Astrocyte (in vitro differentiated cells and primary cell): ENCODE measurements at places on chromosomes 6 and 20.
A peak's percentile ranks its signal among the peaks of the same experiment; 100 is the strongest.

GRCh38 chr6:105675715-105676397, 273.0 kb upstream of the PREP start:
- peak; percentile 97 for DNase-seq
- H3K4me3 ChIP-seq: no peak overlapping the region

DNA sequence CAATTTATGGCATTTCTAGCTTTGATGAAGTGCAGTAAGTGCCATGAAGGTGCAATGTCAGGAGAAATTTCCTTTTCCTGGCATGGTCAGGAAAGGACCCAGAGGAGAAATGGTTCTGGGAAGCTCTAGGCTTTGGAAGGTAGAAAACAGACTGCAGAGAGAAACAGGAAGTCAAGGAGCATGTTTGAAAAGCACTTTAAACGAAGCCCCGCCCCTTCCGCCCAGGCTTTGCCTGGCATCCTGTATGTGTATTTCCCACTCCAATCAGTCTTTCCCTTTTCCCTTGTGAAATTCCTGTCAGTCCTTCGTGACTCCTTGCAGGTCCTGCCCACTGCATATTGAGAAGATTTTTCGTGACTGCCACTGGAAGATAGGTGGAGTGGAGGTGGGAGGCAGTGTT, 320.9 kb upstream of the SASH1 start:
- no peaks in the 10 kb centered on the region for H3K4me1 ChIP-seq
- H3K27ac ChIP-seq: no peak overlapping the region
- no peak for DNase-seq
- no peaks in the 10 kb centered on the region for H3K36me3 ChIP-seq

DNA sequence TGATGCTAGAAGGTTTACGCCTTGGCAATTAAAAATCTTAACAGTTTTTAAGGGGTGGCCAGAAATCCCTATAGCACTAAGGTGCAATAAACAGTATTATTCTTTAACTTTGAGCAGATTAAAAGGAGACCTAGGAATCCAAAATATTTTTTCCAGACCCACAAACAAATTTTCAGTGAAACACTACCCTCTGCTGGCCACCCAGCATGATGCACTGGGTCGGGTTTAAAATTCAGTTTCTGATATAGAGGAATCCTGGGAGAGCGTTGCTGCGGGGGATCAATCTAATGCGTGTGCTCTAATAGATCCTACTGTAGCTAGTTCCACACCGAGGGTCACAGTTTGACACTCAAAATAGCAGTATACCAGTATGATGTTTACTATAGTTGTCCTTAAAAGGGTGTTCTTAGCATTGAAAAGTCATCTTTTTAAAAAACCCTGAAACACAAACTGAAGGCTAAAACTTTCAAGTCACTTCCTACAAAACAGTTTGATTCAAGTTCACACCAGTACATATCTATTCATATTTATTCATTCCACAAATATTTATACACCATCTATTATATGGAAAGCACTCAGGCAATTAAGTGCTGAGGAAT, 10.2 kb downstream of the UBE3D start:
- H3K4me1 ChIP-seq: no peaks in the 10 kb centered on the region
- no peak overlapping the region for H3K4me3 ChIP-seq
- no peak for DNase-seq
- H3K27ac ChIP-seq: no peak overlapping the region
- no peaks in the 10 kb centered on the region for H3K27me3 ChIP-seq

DNA sequence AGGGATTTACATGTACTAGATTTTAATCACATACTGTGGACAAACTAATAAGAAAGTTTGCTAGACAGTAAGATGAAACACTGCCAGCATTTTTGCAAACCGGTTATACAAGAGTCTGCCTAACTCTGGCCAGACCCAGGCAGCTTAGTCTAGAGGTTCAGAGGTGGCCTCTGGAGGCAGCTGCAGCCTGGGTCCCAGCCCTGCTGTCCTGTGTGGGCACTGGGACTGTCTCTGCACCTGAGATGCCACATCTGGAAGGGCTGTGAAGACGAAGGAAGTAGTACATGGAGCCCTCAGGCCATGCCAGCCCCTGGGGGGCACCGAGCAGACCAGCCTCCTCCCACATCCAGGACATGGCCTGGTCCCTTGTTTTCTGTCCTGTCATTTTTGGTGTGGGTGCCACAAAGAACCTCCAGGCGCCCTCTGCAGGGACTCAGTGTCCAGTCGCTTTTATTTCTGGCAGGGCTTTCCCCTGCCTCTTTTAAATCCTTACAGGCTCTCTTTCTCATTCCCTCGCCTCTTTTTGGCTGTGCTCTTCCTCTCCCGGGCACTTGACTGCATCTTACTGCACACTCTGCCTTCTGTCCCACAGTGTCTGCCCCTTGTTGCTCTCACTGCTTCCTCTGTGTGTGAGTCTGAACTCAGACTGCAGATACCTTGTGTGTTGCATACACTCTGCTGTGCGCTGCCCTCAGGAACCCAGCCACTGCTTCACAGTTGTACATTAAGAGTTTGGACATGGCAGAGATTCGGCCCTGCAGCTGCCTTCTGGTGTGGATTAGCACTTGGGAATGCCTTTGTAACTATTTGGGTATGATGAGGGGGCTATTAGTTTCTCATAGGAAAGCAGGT, 216.7 kb downstream of the ZDHHC14 start:
- H3K27me3 ChIP-seq: no peaks in the 10 kb centered on the region
- no peak overlapping the region for H3K27ac ChIP-seq

- H3K36me3 ChIP-seq: peaks cover 11% of the 10 kb centered on the region
- H3K27ac ChIP-seq: peak overlapping the region; percentile 64
- DNase-seq: peak; percentile 18
- peak overlapping the region; percentile 79 for H3K4me3 ChIP-seq
- peaks cover 30% of the 10 kb centered on the region for H3K4me1 ChIP-seq
Observed at GRCh38 chr6:17281497-17282481, 628 bp downstream of the RBM24 start.

GRCh38 chr6:106535012-106535411, 94.3 kb downstream of the RTN4IP1 start:
- no peaks in the 10 kb centered on the region for H3K36me3 ChIP-seq
- H3K27ac ChIP-seq: no peak overlapping the region
- no peak overlapping the region for H3K4me3 ChIP-seq
- no peak for DNase-seq
- no peaks in the 10 kb centered on the region for H3K27me3 ChIP-seq

GRCh38 chr20:63132715-63133471, 83.0 kb downstream of the YTHDF1 start:
- no peak overlapping the region for H3K4me3 ChIP-seq

DNA sequence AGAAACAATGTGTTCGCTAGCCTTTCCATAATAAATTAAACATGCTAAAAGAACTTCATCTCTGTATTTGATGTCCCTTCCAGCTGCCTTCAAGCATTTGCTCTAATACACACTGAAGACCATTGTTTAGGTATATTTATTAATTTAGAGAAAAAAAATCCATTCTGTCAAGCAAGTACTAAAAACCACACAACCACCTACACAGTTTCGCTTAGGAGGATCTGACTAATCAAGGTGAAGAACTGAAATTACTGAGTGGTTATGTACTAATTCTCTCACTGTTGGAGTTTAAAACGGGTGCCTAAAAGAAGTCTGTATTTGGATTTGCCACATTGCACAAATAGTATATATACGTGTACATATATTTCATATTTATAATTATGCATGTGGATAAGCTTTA, 58.9 kb downstream of the GMDS start:
- H3K27ac ChIP-seq: no peak overlapping the region
- no peaks in the 10 kb centered on the region for H3K36me3 ChIP-seq
- peak; percentile 48 for DNase-seq
- H3K4me3 ChIP-seq: no peak overlapping the region

GRCh38 chr20:42530855-42531448, 658.8 kb downstream of the PTPRT start:
- H3K4me1 ChIP-seq: no peaks in the 10 kb centered on the region
- DNase-seq: no peak
- no peaks in the 10 kb centered on the region for H3K27me3 ChIP-seq
- H3K36me3 ChIP-seq: no peaks in the 10 kb centered on the region

DNA sequence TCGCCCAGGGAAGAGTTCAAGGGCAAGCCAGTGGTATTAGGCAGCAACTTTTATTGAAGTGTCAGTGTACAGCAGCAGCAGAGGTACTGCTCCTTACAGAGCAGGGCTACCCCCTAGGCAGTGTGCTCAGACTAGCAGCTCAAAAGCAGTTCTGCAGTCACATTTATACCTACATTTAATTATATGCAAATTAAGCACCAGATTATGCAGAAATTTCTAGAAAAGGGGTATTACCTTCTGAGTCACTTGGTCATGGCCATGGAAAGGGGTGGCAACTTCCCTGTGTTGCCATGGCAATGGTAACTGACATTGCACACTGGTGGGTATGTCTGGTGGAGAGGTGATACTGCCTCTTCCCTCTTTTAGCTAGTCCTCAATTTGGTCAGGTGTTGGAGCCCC, 2.1 kb upstream of the ZKSCAN4 start:
- no peak overlapping the region for H3K4me3 ChIP-seq
- H3K27me3 ChIP-seq: no peaks in the 10 kb centered on the region
- no peaks in the 10 kb centered on the region for H3K36me3 ChIP-seq
- H3K27ac ChIP-seq: no peak overlapping the region
- peaks cover 11% of the 10 kb centered on the region for H3K4me1 ChIP-seq

DNA sequence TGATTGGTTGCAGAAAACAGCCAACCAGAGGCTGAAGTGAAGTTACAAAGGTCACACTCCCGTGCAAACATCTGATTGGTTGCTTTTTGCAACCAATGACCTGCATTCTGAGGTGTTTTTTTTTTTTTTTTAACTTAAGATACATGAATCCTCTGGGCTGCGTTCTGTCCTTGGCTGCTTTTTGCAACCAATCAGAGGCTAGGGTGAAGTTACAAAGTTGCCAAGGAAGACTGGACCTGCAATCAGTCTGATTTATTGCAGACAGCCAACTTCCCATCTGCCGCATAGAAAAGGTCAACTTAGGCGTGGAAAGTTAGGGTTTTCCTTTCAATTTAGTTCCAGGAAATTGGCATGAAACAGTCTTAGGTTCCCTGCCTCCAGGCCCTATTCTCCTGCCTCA, 292.9 kb downstream of the PLCB1 start:
- H3K36me3 ChIP-seq: no peaks in the 10 kb centered on the region
- no peak overlapping the region for H3K4me3 ChIP-seq
- no peaks in the 10 kb centered on the region for H3K27me3 ChIP-seq
- peaks cover 6% of the 10 kb centered on the region for H3K4me1 ChIP-seq

DNA sequence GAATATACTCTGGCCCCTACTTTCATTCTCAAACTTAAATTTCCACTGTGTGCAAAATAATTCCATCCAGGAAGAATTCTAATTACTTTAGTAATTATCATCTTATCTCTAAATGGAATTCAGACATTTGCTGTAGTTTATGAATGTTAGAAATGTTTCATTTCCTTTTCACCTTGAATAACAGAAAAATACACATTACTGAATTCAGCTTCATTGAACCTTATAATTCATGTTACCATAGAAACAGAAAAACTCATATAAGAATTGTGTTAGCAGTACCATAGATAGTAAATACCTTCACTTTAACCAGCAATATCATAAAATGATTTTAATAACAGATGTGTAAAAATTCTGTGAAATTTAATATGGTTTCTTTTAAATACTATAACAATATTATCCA, 514.9 kb downstream of the CDKAL1 start:
- H3K36me3 ChIP-seq: no peaks in the 10 kb centered on the region
- no peak for DNase-seq
- no peak overlapping the region for H3K4me3 ChIP-seq

- no peaks in the 10 kb centered on the region for H3K4me1 ChIP-seq
- H3K36me3 ChIP-seq: no peaks in the 10 kb centered on the region
- no peak overlapping the region for H3K4me3 ChIP-seq
Observed at GRCh38 chr6:210778-211374, 81.4 kb upstream of the DUSP22 start.

DNA sequence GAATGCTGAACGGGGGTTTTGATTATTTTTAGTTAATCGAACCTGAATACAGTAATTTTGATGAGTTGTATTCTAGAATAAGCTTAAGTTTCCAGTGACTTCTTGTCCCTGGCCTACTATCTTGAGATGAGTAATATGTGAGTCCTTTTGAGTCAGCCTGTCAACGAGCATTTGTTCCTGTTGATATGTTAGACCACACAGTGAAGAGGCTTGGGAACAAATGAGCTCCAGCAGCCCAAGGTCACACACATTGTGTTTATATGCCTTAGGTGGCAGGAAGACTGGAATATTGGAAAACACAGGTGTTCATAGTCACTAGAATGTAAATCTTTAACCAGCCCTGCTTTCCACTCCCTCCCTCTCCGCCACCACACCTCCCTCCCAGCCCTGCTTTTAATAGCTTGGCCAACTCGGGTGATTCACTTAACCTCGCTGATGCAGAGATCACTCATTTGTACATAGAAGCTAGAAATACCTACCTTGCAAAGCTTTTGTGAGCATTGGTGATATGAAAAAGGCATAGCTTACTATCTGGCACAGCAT, 9.1 kb downstream of the SMPDL3A start:
- H3K4me3 ChIP-seq: no peak overlapping the region
- H3K4me1 ChIP-seq: peaks cover 26% of the 10 kb centered on the region
- no peaks in the 10 kb centered on the region for H3K27me3 ChIP-seq
- H3K27ac ChIP-seq: peak overlapping the region; percentile 60
- H3K36me3 ChIP-seq: no peaks in the 10 kb centered on the region

GRCh38 chr6:168163096-168163731, 84.2 kb upstream of the FRMD1 start:
- H3K4me1 ChIP-seq: peaks cover 5% of the 10 kb centered on the region
- peak; percentile 34 for DNase-seq
- no peak overlapping the region for H3K27ac ChIP-seq

GRCh38 chr6:159036673-159037072, 8.1 kb downstream of the TAGAP start:
- no peaks in the 10 kb centered on the region for H3K36me3 ChIP-seq
- no peak for DNase-seq
- H3K27me3 ChIP-seq: no peaks in the 10 kb centered on the region
- no peak overlapping the region for H3K4me3 ChIP-seq

DNA sequence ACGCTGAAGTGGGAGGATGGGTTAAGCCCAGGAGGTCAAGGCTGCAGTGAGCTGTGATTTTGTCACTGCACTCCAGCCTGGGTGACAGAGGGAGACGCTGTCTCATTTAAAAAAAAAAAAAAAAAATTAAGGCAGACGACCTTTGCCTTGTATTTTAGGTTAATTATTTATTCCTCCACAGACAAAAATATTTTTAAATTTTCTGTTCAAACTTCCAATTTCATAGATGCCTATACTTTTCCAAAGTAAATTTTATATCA, 6.3 kb upstream of the SMIM28 start:
- no peak overlapping the region for H3K4me3 ChIP-seq
- H3K27me3 ChIP-seq: no peaks in the 10 kb centered on the region
- H3K36me3 ChIP-seq: no peaks in the 10 kb centered on the region
- no peak for DNase-seq
